NCI-H2171 (cell line): ENCODE measurements at places on chromosomes 7 and 10.
A peak's percentile ranks its signal among the peaks of the same experiment; 100 is the strongest.

DNA sequence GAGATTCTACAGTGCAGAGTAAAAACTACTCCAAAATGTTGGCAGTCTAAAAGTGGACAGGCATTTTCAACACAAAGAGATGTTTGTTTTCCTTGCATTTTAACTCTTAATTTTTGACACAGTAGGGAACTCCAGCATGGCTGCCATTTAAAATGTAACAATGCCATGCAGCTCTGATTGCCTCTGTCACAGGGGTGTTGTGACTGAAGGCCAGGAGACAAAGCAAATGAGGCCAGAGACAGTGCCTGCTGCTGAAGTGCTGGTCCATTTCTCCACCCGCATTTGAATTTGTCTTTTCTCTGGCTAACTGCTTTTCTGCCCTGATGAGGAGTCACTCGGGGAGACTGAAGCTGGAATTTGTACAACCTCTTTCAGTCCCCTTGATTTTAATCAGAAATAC, 710.6 kb upstream of the GALNT17 start:
- no peak for DNase-seq

- DNase-seq = no peak
Measured at GRCh38 chr10:79112881-79113431, 44.2 kb downstream of the ZMIZ1 start.

DNA sequence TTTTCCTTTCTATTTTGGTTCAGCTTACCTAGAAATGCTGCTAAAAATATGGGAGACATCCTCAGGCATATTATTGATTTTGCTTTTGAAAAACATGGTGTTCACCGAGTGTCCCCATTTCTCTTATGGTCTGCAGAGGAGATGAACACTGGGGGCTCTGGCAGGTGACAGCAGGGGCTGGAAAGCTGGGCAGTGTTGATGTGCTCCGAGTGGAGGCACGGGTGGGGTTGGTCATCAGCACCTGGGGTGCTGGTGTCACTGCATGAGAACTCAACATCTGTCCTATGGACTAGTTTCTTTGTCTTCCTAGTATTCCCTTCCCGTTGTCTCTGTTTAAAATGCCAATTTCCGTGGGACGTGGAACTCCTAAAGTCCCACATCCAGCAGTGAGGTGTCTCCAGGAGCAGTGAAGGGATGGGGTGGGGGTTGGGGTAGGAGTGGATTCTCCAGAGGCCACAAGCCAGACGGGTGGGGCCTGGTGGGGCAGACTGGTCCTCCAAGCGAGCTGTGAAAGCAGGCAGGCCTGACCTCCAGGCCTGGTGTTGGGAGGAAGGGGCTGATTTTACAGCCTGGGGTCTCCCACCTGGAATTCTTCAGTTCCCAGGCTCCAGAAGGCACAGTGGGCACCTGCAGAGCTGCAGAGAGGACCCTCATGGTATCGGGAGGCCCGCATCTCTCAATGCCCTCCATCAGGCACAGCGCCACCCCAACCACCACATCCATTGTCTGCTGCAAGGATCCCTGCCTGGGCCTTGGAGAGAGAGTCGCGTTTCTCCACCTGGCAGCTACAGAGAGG, 24.4 kb downstream of the ZNF775 start:
- no peak for DNase-seq

- peak; percentile 11 for DNase-seq
Measured at GRCh38 chr10:100969187-100970075, at the start of gene SEMA4G. TSS of gene SEMA4G (plus strand) at chr10:100969504. CDS start at chr10:100972913, 3,409 bp downstream.

DNA sequence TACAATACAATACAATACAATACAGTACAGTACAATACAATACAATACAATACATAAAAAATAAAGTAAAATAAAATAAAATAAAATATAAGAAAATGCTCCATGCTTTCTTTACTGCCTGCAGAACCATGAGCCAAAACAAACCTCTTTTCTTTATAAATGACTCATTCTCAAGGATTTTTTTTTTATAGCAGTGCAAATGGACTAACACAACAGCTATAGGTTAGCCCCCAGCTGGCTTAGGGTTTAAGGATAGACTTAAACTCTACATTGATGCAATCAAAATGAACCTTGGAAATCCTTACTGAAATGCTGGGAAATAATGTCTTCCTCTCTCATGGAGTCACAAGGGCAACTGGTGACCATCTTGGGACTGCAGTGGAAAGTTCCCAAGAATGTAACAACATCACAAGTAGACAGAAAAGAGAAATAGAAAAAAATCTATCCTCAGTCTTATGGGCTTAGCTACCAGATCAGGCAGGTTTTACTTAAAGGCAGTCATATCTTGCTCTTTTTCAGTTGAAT, 348.9 kb downstream of the ARL4A start:
- no peak for DNase-seq

DNA sequence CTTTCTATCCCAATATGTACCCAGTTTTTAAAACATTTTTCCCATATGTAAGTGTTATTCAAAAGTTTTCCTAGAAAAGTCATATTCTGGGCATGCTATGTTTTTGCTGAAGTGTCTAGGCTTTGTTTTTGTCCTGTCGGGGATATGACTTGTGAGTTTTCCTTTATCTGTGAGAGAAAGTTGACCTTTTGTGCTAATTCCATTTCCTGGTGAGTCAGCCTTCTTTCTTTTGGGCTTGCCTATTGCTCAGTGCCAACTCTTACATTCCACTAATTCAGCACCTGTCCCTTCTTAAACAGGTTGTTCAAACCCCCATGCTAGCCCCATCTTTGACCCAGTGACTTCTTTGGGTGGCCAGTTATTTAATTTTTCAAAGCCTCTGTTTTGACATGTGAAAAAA, 146.2 kb downstream of the AHR start:
- DNase-seq = no peak

DNA sequence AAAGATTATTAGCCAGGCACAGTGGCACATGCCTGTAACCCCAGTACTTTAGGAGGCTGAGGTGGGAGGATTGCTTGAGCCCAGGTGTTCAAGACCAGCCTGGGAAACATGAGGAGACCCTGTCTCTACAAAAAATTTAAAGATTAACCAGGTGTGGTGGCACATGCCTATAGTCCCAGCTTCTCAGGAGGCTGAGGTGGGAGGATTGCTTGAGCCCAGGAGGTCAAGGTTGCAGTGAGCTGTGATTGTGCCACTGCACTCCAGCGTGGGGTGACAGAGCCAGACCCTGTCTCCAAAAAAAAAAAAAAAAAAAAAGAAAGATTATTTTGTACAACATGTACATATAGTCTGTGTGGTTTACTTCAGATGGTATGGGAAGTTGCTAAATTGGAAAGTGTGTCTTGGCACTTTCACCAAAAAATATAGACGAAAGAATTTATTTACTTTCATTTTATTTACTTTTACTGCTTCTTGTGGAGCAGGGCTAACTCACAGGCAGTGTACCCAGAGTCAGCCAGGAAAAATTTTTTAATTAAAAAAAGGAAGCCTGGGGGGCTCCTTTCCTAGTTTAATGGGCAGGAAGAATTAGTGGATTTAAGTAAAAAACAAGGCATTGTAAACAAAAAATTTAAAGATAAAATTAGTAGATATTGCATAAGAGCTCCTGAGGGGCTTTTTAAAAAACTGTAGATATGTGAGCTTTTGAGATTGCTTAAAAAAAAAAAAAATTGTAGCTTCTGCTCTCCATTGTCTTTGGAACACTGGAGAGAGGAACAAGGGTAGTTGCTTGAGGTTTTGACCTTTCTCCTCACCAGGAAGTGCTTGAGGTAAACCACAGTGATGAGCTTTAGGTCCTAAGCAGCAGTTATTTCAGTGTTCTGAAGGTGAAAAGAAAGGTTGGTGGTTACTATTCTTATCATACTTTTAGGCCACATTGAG, 44.6 kb upstream of the VDAC2 start:
- no peak for DNase-seq
